Thoracic aorta endothelial cell (primary cell): ENCODE measurements at places on chromosomes 3 and 15. TPM values are rescaled to one million over a fixed set of nuclear protein-coding genes. Genes with fewer than 3 reads are reported as not detected.

The HRG gene
- not detected in 2 replicates for total RNA-seq

The CLDN11 gene
- 7.5 and 191 TPM in 2 replicates for total RNA-seq

The CMTM7 gene
- 35.0 and 41.0 TPM in 2 replicates for total RNA-seq

The SLC38A3 gene
- total RNA-seq, result 0.13 and 0.36 TPM in 2 replicates

The TMEM212 gene
- not detected in 2 replicates for total RNA-seq
